ENCODE measurements at places on chromosomes 7 and 10. TPM values are rescaled to one million over a fixed set of nuclear protein-coding genes. Genes with fewer than 3 reads are reported as not detected.

Gene CYP2C19
- total RNA-seq: 0.76 TPM

Gene NUTM2E
- 0.45 TPM for total RNA-seq

Gene NPFFR1
- 0.15 TPM for total RNA-seq

Gene C10orf143
- 3.4 TPM for total RNA-seq

Gene PILRA
- total RNA-seq: 5.2 TPM

Gene AZGP1
- 3.4 TPM for total RNA-seq

Gene TUBAL3
- total RNA-seq: 53.9 TPM

Gene KIAA1549
- total RNA-seq: 2.7 TPM

Gene NEUROD6
- total RNA-seq: not detected

Gene OAT
- 61.0 TPM for total RNA-seq

Gene CC2D2B
- total RNA-seq: 0.87 TPM

Gene KMT2C
- total RNA-seq: 81.1 TPM

Gene GLUD1
- total RNA-seq: 185 TPM

Gene BAIAP2L1
- total RNA-seq: 67.2 TPM

Gene EMX2
- total RNA-seq: 0.31 TPM

Gene GRID2IP
- total RNA-seq: 0.75 TPM

Gene MAP3K8
- total RNA-seq: 11.6 TPM

Gene HERC4
- 63.9 TPM for total RNA-seq

Gene SGCE
- total RNA-seq: 7.1 TPM

Gene HMX2
- total RNA-seq: 0.20 TPM

Gene GALNT11
- 16.3 TPM for total RNA-seq

Gene CPN1
- total RNA-seq: not detected

Gene NRP1
- total RNA-seq: 26.5 TPM

Gene ARMC3
- total RNA-seq: not detected

Gene CAMK2B
- total RNA-seq: 0.76 TPM

Gene POR
- 131 TPM for total RNA-seq

Gene LIPK
- not detected for total RNA-seq

Gene LIPJ
- 0.15 TPM for total RNA-seq

Data from left colon (tissue), 2 donors.